Uterus (tissue), 4 donors: ENCODE measurements at places on chromosomes 11 and 22. TPM values are rescaled to one million over a fixed set of nuclear protein-coding genes. Genes with fewer than 3 reads are reported as not detected.

DNA sequence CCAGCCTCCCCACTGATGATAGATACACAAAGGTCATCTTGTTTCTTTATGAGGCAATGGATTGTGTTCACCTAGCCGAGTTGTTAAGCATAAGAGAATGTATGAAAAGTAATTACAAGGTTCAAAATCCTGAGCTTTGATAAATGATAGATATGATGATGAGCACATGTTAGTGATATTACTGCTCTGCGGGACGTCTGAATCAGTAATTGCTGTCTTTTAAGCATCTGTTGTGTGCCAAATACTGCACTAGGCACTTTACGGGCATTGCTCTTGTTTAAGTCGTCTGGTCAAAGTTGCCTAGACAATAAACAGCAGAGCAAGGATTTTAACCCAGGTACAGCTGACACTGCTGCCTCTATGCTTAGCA lies 559 bp upstream of the RNF141 start:
- DNase-seq: no peak

GRCh38 chr11:71999362-71999761 lies 653 bp downstream of the IL18BP start:
- peak; percentile 62 for DNase-seq

GRCh38 chr11:69274531-69275016 lies 19.4 kb upstream of the MYEOV start:
- DNase-seq: no peak

- no peak for DNase-seq
These were observed 92.8 kb downstream of the USP35 start for GRCh38 chr11:78281511-78281910.

GRCh38 chr11:75267171-75267970 lies 26.8 kb downstream of the TPBGL start:
- peak; percentile 8 for DNase-seq

DNA sequence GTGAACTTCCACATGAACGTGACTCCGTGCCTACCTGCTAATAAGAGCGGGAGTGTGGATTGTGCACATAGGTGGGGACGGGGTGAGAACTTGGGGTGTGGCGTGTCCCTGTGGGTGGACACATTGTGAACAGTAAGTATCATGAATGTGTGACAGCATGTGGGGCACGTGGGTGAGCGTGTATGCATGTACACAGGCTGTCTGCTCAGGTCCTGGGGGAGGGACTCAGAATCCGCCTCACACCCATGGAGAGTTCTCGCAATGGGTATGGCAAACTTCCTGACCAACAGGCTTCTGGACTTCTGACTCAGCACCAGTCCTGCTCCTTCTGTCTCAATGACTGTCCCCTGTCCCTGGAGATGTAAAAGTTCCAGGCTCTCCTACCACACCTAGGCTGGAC lies 222.9 kb downstream of the ST3GAL4 start:
- DNase-seq: no peak

- no peak for DNase-seq
These were observed 7.9 kb downstream of the INPPL1 start for GRCh38 chr11:72232260-72233055.

DNA sequence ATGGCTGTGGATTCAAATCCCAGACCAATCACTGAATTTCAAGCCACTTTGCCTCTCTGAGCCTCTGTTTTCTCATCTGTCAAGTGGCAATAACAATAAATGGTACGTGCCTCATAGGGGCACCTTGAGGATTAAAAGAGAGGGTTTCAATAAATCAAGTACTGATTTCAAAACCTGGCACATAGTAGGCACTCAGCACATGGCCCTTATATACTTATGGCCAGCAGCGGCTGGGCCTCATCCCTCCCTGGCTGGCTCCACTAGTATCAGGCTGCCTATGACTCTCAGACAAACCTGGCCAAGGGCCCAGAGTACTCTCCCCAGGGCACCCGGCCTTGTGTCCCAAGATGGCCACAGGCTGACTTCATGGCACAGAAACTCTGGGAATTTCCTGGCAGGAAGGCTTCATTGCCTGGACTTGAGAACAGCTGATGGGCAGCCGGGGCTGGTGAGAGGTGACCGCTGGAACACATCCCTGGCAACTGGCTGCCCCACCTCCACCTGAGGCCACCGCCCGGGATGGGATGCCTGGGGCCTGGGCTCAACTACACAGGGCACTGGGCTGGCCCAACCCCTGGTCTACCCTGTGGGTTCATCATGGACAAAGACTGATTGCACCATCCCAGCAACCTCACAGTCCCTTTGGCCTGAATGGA lies 3.4 kb downstream of the FADS3 start:
- peak; percentile 67 for DNase-seq

DNA sequence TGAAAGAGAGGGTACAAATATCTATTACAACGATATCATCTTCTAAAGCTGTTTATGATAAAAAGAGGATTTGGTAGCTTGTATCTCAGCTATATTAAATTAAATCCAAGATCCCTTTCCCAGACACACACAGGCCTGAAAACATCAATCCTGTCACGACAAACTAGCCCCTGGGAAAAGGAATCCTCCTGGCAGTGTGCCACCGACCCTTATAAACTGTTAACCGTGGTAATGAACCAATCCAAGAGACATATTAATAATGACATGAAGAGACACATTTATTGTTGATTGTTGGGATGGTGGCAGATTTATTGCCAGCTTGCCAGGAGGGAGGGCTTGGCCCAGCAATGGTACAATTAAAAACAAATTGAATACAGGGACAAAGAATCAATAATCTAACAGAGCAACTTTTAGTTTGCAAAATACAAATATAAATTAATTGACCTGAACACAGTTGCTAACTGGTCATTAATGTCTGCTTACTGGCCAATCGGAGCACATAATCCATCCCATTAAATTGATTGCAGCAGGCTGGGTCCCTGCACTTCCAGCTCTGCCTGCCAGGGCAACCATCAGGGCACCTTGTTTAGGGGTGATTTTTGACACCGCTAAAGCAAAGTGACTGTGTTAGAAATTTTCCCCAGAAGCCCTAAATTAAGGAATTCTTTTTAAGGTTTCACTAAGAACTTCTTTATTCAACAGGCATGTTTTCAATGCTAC lies 887.6 kb downstream of the OPCML start:
- DNase-seq: no peak

- no peak for DNase-seq
These were observed 13.6 kb upstream of the RFPL2 start for GRCh38 chr22:32218470-32218869.

DNA sequence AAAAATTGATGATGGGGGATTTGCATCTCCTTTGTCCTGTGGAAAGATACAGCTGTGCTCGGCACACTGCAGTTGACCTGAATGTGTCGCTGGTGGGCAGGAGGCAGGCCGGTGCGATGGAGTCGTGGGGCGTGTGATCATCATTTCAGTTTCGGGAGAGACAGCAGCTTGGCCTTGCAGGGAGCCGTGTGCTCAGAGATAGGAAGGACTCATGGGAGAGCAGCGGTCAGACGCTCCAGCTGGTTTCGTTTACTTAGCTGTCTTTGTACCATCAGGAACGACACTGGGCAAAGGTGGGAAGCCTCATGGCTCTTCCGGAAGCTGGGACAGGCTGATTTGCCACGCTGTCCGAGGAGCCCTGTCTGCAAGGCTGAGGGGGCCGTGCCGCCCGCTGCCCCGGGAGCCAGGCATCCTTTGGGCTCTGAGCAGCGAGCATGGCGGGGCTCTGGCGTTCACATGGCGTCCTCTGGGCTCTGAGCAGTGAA lies 32.7 kb downstream of the GRAMD4 start:
- no peak for DNase-seq

DNA sequence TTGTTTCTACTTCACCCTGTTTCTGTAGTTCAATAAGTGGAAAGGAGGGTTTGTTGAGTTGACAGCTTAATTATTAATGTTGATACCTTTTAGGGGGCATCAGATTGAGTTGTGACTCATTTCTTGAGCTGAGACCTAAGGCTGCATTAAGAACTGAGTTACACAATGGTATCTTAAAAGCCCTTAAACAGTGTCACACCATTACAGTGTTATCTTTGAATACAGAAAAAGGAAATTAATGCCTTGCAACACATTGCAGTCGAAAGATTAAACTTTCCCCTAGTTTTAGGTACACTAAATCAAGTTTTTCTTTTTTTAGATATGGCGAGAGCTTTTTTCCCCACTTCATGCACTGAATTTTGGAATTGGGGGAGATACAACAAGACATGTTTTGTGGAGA lies 16.7 kb downstream of the PAFAH1B2 start:
- DNase-seq: no peak

- DNase-seq: no peak
These were observed at the start of gene OR9G1 for GRCh38 chr11:56698795-56699194. TSS of gene OR9G1 (plus strand) at chr11:56699095. CDS start at chr11:56700388, 1,293 bp downstream.

GRCh38 chr11:15819679-15820286 lies 536.6 kb downstream of the SOX6 start:
- DNase-seq: no peak

GRCh38 chr11:134786636-134787035 lies 374.6 kb upstream of the B3GAT1 start:
- no peak for DNase-seq

DNA sequence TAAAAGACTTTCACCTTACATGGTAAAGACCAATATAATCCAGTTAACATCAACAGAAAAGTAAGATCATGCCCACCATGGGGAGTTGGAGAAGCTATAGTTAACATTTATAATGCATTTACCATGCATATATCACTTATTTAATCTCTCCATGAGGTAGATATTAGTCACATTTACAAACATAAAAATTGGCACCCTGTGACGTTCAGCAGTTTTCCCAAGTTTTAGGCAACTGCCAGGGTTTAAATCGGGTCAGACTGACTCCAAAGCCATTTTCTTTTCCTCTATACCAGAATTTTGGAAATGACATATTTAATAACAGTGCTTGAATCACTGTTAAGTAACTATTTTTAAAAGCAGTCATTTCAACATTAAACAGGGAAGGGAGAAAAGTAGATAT lies 266.3 kb downstream of the DDX10 start:
- no peak for DNase-seq

GRCh38 chr11:108496643-108497256 lies 1.4 kb downstream of the POGLUT3 start:
- DNase-seq: no peak

DNA sequence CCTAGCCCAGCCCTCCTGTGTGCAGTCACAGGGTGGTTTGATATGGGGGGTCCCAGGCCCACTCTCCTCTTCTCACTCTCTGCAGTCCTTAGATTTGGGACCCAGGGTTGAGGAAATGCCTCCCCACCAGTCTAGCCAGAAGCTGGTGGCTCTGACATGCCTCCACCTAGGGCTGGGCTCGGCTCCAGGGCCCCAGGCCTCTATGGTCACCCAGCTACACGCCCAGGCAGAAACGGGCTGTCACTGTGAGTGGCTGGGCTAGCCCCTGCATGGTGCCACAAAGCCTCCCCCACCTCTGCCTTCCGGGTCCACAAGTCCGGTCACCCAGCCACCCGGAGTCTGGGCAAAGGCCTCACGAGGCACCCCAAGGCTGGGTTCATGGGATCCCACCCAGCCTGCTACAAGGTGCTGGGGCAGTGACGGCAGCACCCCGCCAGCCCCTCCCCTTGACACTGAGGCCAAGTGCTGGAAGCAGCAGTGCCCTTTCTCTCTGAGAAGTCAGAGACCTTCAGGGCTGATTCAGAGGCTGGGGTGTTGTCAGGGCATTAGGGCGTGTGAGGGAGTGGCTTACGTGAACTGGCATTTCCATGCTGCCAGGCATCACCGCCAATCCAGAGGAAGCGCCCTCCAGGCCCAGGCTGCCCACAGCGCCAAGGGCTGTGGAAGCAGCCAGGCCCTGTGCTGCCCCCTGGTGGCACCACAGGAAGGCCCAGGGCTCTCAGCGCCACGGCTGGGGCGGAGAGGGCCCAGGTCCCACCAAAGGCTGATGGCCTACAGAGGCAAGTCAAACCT lies 638 bp upstream of the PITPNM1 start:
- peak; percentile 81 for DNase-seq

DNA sequence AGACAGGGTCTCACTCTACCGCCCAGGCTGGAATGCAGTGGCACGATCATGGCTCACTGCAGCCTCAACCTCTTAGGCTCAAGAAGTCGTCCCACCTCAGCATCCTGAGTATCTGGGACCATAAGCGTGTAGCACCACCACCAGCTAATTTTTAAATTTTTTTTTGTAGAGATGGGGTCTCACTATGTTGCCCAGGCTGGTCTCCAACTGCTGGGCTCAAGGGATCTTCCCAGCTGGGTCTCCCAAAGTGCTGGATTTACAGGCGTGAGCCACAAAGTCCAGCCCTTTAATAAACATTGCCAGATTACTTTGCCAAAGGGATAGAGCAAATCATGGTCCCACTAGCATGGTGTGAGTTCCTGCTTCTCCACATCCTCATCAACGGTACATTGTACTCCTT lies 45.6 kb downstream of the KMT5B start:
- DNase-seq: no peak

GRCh38 chr11:45100339-45100738 lies 46.1 kb upstream of the PRDM11 start:
- no peak for DNase-seq

DNA sequence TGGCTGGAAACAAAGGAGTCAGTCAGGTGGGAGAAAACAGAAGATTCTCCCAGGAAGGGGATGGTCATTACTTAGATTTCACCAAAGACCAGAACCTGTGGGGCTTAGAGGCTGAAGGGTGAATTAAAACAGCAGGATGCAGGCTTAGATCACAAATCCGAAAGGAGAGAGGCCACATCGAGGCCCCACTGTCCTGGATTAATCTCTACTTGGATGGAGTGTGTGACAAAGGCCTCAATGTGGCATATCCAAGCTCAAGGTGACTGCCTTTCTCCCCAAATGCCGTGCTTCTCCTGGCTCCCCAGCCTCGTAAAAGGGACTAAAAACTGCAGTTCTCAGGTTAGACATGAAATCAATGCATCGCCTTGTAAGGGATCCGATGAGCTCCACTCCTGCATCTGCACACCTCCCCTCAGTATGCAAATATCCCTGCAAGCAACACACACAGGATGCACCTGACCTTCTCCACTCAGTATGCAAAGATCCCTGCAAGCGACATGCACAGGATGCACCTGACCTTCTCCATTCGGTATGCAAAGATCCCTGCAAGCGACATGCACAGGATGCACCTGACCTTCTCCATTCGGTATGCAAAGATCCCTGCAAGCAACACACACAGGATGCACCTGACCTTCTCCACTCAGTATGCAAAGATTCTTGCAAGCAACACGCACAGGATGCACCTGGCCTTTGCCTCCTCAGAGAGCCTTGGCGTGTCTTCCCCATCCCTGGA lies 447.4 kb downstream of the BRD1 start:
- DNase-seq: no peak

- no peak for DNase-seq
These were observed 192.5 kb downstream of the CEP164 start for GRCh38 chr11:117520201-117520600.

DDTL gene
- 0.26 TPM for total RNA-seq

MMP11 gene
- 8.7 TPM for total RNA-seq

PARVG gene
- total RNA-seq: 9.7 TPM

OR5T3 gene
- total RNA-seq: not detected

FCHSD2 gene
- 38.0 TPM for total RNA-seq

C22orf15 gene
- 0.55 TPM for total RNA-seq

SLC25A18 gene
- total RNA-seq: 11.7 TPM

OR56A1 gene
- total RNA-seq: 0.12 TPM

TBX10 gene
- not detected for total RNA-seq

SCGB1A1 gene
- not detected for total RNA-seq

PRG2 gene
- total RNA-seq: not detected

OR51B2 gene
- total RNA-seq: not detected
